Stimulated activated CD8-positive, alpha-beta memory T cell treated with anti-CD3 and anti-CD28 coated beads, Interleukin-4, amount 100 ng/mL, for 1 hour (primary cell): ENCODE measurements at places on chromosomes 1 and 21.

DNA sequence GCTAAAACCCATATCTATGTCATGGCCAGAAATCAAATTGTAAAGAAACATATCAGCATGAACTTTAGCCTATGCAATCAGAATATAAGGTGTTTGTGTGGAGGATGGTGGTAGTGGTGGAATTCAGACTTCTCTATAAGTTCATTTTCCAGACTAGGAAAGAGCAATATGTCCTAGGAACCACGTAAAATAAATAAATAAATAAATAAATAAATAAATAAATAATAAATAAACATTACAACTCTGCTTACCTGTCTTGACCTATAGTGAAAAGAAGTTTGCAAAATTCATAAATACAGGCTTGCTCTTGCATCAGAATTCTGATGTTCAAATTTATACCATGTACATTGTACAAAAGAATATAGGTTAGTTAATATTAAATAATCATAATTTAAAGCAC lies 1382.6 kb upstream of the ADGRL2 start:
- no peak for DNase-seq

DNA sequence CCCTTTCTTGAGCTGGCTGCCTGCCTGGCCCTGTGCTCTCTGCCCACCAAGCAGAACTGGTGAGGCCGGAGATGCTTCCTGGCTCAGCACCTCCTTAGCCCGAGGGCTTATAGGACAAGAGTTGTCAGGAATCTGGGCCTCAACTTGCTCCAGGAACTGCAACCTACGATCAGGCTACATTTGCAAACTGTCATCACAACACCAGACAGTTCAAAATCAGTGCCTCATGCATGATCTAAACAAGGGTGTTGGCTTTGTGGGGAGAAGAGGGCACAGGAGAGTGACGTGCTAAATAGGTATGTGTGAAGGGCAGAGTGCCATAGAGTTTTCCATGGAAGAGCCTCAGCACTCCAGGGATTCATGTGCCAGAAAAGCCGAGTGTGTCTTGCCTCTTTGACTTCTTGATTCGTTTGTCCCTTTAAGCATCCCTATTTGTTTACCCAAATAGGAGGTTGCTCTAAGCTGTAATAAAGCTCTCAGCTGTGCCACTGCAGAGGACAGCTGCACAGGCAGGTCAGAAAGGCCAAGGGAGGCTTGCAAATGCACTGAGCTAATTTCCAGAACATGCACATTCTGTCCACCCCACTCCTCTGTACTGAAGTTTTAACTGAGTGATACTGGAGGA lies 30.2 kb upstream of the NEK2 start:
- DNase-seq: no peak

- DNase-seq: no peak
Measured at GRCh38 chr1:29641921-29642320, 405.6 kb downstream of the PTPRU start.

DNA sequence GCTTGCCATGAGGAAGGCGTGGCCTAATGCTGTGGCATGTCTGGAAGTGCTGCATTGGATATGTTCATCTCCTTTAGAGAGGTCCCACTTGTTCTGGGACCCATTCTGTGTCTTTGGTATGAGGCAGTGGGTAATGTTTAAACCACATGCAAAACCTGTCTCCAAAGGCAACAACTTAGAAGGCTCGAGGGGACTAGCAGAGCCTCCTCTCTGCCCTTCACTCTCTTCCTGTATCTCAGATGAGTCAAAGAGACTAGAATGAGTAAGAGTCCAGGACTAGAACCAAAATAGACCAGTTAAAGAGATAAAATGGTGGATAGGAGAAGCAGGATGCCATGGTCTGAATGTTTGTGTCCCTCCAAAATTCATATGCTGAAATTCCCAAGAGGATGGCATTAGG lies 220.8 kb upstream of the KIAA0040 start:
- DNase-seq: no peak

- DNase-seq: no peak
Measured at GRCh38 chr1:23629708-23630290, 61.8 kb upstream of the RPL11 start.

- DNase-seq: no peak
Measured at GRCh38 chr1:182227864-182228547, 163.6 kb downstream of the GLUL start.

DNA sequence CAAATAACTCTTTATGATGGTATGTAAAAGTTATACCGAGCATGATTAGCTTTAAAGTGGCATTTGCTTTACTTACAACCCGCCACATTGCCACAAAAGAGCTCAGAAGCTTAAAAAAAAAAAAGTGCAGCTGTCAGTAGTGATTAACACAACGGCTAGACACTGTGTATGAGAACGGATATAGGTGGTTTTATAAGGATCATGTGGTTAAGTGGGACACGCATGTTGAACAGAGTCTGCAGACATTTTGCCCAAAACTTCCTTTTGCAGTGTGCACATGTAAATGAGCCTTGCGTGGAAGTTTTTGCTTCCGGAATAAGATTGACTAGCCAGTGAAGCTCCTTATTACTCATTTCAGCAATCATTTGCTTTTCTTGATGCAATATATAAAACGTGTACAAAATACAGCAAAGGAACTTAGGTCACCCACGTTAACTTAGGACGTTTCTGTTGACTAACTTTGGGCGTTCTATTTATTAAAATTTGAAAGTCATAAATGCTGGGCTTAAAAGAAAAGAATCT lies 58.7 kb upstream of the RGS1 start:
- DNase-seq: peak; percentile 14

DNA sequence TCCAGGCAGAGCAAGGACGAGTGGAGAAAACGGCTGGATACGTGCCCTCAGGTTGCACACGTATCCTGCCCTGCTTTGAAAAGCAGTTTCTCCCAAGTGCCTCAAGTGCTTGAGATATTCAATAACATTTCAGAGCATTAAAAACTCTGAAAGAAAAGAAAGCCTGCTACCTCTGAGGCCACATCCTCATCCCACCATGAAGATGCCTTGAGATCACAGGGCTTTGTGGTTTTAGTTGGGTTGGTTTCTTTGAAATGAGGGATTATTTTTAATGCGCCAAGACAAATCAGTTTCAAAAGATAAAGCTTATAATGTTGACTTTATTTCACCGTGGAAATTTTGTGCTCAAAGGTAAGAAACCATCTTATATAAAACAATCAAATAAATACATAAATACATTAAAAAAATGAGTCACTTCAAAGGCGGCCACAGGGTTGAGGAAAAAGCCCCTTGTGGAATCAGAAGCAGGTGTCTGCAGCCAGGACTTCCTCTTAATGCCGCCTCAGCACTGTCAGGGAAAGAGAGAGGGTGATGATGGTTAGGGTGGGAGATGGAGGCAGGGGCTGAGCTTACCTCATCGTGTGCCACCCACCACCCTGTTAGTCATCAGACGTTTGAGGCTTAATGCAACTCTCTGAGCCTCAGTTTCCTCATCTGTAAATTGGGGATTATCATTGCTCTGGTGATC lies 1.4 kb downstream of the NPPB start:
- DNase-seq: no peak

GRCh38 chr21:23585419-23585818 lies 2021.9 kb downstream of the MRPL39 start:
- DNase-seq: no peak

- no peak for DNase-seq
Measured at GRCh38 chr1:26686795-26687194, 9.0 kb upstream of the ARID1A start.

- DNase-seq: no peak
Measured at GRCh38 chr1:14800014-14800413, 201.5 kb downstream of the KAZN start.

GRCh38 chr1:53037159-53037558 lies 24.9 kb upstream of the PODN start:
- no peak for DNase-seq

- DNase-seq: no peak
Measured at GRCh38 chr1:185864889-185865517, 130.8 kb downstream of the HMCN1 start.

- no peak for DNase-seq
Measured at GRCh38 chr1:43960798-43961197, 9.0 kb upstream of the DPH2 start.

- no peak for DNase-seq
Measured at GRCh38 chr1:33335020-33335419, 14.1 kb upstream of the A3GALT2 start.

GRCh38 chr1:2046174-2046917 lies 3.9 kb upstream of the PRKCZ start:
- DNase-seq: no peak

- DNase-seq: no peak
Measured at GRCh38 chr1:9726905-9727595, 75.5 kb downstream of the PIK3CD start.

GRCh38 chr21:46218906-46219590 lies 9.5 kb downstream of the LSS start:
- DNase-seq: no peak

DNA sequence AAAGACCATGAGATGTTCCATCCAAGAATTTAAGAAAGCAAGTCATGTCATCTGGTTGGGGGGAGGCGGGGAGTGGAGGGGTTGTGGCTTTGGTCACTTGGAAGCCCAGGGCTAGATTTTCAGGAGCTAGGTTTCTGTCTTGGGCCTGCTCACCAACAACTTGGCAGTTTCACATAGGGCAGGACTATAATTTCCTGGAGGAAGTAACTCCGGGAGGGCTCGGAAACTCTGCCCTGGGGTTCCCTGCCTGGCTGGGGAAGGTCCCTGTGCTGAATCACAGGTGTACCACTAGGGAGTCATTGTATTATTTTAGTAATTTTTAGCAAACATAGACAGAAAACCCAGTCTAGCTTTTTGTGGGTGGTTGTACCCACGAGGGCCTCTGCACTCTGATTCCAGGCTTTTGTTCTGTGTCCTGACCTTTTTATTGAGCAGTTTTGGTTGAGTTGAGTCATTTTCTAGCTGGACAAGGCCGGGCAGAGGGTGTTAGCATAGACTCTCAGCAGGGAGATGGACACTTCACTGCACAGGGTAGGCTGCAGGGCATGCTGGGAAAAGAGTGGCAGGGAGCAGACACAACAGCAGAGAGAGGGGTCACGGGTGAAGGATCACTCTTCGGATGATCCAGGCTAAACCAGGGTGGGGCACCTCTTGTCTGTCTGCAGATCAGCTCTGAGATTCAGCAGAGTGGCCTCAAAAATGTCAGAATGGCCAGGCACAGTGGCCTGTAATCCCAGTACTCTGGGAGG lies 144.7 kb downstream of the GRIK3 start:
- DNase-seq: no peak

- DNase-seq: no peak
Measured at GRCh38 chr1:79042117-79042516, 35.6 kb upstream of the ADGRL4 start.

DNA sequence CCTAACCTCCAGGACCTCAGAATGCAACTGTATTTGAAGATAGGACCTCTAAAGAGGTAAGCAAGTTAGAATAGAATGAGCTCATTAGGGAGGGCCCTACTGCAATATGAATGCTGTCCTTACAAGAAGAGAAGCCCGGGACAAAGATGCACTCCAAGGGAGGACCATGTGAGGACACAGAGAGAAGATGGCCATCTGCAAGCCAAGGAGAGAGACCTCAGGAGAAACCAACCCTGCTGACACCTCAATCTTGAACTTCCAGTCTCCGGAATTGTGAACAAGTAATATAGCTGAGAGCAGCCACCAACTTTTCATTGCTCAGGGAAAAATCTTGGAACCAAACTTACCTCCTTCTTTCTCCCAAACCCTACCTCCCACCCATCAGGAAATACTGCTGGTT lies 15.0 kb upstream of the GALNT2 start:
- DNase-seq: no peak
